ENCODE measurements at places on chromosomes 13 and 19.

GRCh38 chr19:12745166-12745897, 6.3 kb upstream of the BEST2 start:
- DNase-seq, result no peak

DNA sequence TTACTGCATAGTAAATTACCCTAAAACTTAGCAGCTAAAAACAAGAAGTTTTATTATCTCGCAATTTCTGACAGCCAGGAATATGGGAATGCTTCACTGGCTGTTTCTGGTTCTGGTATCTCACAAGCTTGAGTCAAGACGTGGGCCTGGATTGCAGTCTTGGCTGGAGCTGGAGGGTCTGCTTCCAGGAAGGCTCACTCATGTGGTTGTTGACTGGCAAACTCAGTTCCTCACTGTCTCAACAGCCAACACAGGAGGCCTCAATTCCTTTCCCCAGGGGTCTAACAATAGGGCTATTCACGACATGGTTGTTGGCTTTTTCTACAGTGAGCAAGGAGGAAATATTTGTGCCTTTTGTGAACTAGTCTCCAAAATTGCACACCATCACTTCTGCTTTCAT, 146.3 kb downstream of the GPC5 start:
- no peak for DNase-seq

DNA sequence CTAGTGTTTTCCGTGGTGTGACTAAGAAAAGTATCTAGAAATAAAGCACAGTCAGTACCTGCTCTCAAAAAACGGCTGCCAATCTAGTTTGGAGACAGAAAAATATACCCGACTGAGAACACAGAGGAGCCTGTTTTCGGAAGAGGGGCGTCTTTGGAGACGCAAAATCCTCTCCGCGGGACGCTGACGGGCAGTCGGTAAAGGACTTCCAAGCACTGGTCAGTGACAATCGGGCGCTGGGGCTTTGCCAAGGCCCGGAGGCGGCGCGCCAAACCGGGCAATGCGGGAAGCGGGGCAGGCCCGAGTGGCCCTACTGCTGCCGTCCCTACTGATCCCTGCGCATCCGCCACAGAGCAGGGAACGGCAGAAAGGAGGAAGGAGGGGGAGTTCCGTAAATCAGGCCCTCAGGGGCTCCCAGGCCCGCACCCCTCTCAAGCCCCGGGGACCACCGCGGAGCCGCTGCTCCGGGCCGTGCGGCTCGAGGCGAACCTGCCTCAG, 588 bp upstream of the DPY19L3 start:
- peak; percentile 52 for DNase-seq

GRCh38 chr13:93851236-93851635, 624.6 kb downstream of the GPC6 start:
- DNase-seq, result no peak

DNA sequence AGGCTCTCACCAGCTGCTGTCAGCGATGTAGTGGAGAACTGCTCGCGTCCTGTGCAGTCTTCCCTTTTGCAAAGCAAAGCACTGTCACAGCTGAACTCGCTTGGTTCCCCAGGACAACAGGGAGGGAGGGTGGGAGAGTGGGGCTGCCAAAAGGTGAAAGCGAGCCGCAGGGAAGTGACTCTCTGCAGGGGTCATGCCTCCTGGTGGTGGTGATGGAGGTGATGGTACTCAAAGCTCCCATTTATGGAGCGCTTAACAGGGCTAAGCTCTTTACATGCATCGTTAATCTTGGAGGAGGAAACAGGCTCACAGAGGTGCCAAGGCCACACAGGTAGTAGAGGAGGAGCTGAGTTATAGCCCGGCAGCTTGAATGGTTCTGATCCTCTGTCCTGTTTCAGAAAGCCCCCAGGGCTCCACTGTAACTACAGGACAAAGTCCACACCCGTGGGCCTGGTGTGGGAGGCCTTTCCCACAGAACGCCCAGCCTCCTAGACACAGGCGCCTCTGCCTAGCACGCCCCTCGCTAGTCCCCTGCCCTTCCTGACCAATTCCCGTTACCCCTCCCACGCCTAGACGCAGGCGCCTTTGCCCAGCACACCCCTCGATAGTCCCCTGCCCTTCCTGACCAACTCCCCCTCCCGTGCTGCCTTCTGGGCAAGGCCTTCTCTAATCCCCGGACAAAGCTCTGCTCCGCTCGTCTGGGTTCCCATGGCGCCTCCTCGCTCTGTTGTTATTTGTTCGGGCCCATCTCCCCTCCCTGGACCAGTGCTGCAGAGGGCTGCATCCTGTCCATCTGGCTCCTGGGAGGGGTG, 10.7 kb downstream of the PPP1R37 start:
- peak; percentile 61 for DNase-seq

DNA sequence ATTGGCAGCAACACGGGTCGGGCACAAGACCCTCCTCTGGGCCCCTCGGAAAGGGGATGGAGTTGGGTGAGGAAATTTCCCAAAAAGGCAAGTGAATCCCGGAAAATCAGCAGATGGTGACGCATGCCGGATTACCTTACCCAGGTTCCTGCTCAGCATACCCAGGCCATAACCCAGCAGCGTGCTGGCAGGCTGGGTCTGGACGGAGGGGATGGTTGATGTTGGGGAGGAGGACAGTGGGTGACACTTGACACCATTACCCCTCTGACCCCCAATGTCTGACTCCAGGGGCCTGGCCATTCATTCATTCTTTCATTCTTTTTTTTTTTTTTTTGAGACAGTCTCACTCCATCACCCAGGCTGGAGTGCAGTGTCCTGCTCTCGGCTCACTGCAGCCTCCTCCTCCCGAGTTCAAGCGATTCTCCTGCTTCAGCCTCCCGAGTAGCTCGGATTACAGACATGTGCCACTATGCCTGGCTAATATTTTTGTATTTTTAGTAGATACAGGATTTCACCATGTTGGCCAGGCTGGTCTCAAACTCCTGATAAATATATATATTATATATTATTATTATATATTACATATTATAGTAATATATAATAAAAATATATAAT, 799 bp downstream of the PVR start:
- peak; percentile 38 for DNase-seq

GRCh38 chr13:74316547-74316946, 182.3 kb upstream of the KLF12 start:
- no peak for DNase-seq

DNA sequence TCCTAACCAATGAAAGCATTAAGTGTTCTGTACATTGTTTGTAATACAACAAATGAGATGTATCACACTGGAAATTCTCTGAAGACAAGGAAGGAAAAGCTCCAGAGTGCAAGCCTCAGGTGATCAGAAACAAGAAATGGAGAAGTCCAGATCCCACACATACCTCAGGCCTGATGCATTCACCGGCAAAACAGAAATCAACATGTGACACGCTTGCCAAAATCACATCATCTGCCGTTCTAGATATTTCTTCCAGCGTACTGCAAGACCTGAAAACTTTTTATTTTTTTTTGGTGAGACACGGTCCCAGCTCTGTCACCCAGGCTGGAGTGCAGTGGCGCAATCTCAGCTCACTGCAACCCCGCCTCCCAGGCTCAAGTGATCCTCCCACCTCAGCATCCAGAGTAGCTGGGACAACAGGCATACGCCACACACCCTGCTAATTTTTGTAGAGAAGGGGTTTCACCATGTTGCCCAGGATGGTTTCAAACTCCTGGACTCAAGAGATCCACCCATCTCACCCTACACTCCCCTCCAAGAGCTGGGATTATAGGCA, 48.6 kb downstream of the FOXO1 start:
- DNase-seq, result no peak

GRCh38 chr19:54254195-54254906, 2.7 kb downstream of the LILRB5 start:
- no peak for DNase-seq

- no peak for DNase-seq
These were observed 1591.3 kb downstream of the EFNB2 start for GRCh38 chr13:104944176-104944575.

DNA sequence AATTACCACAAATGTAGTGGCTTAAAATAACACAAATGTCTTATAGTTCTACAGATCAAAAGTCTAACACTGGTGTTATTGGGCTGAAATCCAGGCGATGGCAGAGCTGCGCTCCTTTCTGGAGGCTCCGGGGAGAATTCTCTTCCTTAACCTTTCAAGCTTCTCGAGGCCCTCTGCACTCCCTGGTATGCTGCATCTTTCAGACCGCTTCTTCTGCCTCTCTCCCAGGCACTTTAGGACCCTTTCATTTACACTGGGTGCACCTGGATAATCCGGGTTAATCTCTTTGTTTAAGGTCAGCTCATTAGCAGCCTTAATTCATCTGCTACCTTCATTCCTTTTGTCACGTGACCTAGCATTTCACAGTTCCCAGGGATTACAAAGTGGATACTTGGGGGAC, 211.3 kb upstream of the RFC3 start:
- no peak for DNase-seq

GRCh38 chr19:41001243-41001971, 10.3 kb downstream of the CYP2B6 start:
- no peak for DNase-seq

GRCh38 chr19:7595466-7596133, at the start of gene CAMSAP3:
CAMSAP3 (plus strand) TSS chr19:7595863; CDS start chr19:7596003, 140 bp downstream.
- DNase-seq, result no peak

DNA sequence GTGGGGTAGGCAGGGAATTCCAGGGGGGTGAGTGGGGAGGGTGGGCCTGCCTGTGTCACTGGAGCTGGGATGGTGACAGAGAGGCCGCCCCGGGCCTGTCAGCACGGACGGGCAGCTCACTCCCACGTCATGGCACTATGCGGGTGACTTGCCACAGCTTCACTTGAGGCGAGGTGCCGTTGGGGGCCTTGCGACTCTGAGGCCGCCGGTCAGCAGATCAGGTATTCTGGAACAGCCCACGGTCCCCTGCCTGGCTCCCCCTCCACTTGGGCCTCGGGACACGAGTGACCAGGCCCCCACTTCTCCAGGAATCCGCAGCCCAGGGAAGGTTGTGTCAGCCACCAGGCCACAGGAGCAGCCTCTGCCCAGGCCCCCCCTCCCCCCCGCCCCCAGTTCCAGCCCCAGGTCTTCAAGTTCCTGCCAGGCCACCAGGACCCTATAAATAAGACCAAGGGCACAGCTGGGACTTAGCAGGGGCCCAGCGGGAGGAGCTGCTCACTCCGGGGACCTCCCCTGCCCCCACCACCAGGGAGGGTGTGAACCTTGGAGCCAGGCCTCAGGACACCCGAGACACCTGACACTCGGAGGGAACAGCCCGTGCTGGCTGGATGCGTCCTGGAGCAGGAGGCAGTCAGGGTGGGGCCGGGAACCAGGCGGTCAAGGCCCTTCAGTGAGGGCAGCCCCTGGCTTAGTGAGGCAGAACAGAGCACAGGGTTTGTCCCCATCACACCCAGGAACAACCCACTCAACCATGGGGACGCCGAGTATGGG, 2.7 kb upstream of the MIDN start:
- peak; percentile 74 for DNase-seq

DNA sequence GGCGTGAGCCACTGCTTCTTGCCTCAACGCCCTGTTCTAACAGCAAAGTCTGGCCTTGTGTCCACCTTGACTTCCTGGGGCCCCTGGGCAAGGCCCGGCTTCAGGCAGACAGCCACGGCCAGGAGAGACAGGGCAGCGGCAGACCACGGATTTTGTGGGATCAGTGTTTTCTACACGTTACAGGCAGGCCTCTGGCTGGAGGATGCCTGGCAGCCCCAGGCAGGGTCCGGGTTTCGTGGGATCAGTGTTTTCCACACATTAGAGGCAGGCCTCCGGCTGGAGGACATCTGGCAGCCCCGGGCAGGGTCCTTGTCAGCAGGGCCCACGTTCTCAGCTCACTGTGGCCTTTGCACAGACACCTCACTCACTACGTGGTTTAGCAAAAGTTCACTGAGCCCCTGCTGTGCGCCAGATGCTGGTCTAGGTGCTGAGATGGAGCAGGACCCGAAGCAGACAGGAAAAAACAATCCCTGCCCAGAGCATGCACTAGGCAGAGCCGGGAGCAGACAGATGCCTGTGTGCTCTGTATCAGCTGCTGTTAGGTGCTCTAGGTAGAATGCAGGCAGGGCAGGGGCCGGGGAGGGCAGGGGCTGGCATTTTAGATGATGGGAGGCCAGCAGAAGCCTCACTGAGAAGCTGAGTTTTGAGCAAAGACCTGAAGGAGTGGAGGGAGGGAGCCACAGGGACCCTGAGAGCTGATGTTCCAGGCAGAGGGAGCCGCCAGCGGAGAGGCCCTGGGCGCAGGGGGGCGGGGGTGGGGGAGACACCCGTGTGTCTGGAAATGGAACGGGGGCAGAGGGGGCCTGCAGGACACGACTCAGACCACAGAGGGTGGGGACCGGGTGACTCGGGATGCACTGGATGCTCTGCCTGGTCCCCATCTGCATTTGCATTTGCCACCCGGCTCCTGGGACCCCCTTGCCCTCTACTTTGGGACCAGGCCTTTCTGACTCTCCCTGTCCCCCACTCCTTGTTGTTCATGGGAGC, 25.0 kb upstream of the NCCRP1 start:
- no peak for DNase-seq

DNA sequence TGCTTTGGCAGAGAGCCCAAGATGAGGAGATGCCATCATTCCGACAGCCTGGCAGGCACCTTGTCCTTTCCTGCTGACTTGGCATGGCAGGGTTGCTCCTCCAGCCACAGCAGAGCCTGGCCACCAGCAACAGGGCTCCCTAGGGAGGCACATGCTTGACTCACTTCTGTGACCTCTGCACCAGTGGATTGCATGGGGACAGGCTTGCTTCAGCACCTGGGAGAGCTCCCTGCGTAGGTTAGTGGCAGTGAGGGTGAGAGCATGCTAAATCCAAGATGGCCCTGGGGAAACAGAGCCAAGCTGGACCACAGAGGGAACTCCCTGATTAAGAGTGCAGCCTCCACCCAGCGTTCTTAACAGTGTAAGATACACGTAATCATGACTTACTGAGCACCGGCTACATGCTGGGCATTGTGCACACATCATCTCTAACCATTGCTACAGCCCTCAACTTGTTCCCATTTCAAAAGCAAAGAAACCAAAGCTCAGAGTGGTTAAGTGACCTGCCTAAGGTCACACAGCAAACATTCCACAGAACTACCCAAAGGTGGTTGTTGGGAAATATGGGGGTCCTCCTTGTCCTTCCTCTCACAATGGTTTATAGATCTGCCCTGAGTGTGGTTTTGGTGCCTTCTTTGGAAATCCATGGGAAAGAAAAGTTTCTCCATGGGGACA, 116.6 kb upstream of the UQCRFS1 start:
- peak; percentile 23 for DNase-seq

GRCh38 chr13:46213242-46213641, 1.5 kb downstream of the LRRC63 start:
- no peak for DNase-seq
